ENCODE measurements at places on chromosomes 11 and 22.

GRCh38 chr11:40170078-40170477 lies 1289.4 kb downstream of the LRRC4C start:
- no peak for DNase-seq

DNA sequence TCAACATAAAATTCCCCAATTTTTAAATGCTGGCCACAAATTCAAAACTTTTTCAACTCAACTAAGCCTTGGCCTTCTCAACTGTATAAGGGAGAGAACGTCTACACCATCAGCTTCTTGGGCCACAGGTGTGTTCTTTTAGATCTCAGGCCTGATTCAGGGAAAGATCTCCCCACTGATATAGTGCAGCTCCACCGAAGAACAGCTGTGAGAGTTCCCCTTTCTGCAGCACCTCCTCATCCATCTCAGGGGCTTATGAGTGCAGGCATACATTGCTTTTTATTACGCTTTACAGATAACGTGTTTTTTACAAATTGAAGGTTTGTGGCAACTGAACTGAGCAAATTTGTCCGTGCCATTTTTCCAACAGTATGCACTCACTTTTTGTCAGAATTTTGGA lies 8.0 kb upstream of the CD82 start:
- no peak for DNase-seq

- DNase-seq = no peak
These were observed 105.8 kb upstream of the LDLRAD3 start for GRCh38 chr11:35838071-35838470.

GRCh38 chr11:82865841-82866240 lies 34.4 kb downstream of the PRCP start:
- DNase-seq = no peak

DNA sequence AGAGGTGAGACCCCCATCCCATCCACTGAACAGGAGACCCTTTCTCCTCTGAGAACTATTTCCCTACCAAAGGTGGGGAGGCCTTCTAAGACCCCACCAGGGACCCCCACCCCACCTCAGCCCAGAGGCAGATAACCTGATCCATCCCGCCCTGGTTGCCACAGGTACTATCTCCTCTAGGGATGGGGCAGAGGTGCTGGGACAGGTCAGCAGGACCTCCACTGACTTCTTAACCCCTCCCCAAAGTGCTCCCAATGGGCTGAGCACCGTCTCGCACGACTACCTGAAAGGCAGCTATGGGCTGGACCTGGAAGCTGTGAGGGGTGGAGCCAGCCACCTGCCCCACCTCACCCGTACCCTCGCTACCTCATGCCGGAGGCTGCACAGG lies 4.3 kb downstream of the INPPL1 start:
- no peak for DNase-seq

DNA sequence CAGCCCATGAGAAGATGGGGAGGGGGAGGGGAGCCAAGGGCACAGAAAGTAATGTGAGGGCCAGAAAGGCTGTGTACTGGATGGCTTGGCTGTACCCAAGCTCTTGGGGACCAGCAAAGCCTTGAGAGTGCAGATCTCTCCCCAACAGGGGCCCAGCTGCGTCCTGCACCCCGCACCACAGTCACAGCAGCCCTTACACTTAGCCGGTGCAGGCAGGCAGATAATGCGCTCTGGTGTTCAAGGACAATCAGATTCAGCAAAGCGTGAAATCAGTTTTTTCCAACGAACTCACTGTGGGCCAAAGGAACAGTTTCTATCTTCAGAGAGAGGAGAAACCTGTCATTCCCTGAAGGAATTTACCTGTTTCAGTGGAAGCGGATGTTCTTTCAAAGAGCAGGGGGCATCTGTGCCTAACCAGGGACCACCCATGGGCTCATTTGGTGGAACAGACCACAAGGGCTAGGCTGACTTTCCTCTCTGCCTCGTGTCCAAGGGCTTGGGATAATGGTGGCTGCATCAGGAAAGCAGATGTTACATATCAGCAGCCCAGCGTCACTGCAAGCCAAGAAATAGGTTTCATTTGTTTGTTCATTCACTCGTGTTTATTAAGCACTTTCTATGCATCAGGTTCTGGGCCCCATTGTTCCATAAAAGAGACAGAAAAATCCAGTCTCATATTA lies 81.2 kb upstream of the SPON1 start:
- no peak for DNase-seq

GRCh38 chr11:126340960-126341606 lies 14.4 kb upstream of the ST3GAL4 start:
- DNase-seq = no peak

DNA sequence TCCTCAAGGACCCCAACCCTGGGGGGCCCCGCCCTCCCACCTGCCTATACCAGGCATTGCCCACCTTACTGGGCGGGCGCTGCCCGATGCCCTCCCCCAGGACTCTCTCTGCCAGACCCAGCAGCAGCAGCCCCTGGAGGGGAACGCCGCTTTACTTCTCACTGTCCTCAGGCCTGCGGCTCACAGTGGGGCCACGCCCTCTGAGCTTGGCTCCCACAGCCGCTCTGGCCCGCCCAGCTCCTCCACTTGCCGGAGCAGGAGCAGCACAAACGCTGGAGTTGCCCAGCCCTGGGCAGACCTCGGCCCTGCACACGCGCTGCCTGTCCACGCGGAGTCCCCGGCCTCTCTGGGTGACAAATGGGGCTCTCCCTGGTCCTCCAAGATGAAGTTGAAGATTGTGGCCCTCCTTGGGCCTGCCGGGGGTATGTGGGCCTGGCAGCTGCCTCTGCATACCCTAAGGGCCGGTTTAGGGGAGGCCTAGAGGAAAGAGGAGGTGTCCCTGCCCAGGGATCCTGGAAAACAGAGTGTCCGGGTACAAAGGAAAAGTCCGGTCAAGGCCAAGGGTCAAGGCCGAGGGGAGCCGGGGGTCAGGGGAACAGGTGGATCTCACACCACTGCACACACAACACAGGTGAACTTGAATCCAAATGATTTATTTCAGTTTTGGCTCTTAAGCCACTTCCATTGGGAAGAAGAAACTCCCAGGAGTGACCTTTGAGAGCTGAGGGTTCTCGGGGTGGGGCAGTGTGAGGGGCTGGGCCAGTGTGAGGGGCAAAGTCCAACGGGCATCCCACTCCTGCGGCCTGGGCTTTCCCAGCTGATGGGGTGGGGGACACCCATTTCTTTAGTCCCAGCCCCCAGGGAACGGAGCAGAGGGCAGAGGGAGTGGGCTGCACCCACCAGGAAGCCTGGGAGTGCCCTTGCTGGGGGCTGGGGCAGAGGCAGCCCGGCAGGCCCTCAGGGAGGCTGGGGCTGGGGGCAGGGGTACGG lies 674 bp upstream of the BAIAP2L2 start:
- DNase-seq = no peak

DNA sequence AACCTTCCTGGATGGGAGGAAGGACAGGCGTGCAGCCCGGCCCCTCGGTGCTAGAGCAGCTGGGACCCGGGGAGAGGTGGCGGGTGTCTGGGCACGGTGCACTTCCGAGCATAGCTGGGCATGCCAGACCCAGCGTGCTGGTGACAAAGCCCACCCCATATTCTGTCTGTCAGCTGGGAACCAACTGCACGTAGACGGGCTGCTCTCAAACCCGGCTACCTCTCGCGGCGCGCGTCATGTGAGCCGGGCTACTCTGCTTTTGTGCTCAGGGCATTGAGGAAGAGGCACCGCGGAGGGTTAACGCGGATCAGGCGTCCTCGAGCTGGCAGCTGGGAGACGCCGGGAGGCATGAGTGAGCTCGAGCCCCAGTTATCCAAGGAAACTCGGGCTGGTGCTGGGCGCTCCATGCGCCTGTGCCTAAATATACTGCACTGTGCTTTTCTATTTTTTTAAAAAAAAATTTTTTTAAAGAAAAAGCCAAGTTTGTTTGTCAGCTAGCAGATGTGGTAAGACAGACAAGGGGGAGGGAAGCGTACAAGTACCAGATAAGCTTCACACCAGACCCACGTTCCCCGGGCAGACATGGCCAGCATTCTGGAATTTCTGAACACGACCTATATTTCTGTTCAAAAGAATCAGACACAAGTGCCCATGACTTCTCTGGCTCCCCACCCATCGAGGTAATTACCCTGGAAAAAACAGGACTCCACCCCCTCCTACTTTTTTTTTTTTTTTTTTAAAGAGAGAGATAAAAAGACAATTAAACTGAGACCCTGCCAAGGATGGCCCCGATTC lies 425.6 kb downstream of the SHANK2 start:
- no peak for DNase-seq

GRCh38 chr11:45141631-45142030 lies 4.8 kb upstream of the PRDM11 start:
- DNase-seq = no peak

DNA sequence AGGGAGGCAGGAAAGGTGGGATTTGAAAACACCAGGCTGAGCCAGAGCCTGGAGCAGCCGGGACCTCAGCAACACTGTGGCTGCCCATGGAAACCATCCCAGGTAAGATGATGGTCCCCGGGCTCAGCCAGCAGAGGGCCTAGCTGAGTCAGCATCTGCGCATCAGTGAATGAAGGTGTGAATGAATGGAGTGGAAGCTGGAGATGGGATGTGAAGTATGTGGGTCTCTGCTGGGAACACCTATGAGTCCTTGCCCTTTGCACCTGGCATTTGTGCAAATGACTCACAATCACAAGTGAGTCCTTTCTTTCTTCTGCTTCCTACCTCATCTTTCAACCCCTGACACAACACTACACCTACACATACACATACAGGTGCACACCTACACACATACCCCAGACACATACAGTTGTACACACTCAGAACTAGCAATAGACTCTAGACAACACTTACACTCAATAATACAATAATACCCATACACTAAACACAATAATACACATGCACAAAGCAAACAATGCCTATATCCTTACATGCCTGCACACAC lies 62.8 kb upstream of the PRDM11 start:
- DNase-seq = no peak

DNA sequence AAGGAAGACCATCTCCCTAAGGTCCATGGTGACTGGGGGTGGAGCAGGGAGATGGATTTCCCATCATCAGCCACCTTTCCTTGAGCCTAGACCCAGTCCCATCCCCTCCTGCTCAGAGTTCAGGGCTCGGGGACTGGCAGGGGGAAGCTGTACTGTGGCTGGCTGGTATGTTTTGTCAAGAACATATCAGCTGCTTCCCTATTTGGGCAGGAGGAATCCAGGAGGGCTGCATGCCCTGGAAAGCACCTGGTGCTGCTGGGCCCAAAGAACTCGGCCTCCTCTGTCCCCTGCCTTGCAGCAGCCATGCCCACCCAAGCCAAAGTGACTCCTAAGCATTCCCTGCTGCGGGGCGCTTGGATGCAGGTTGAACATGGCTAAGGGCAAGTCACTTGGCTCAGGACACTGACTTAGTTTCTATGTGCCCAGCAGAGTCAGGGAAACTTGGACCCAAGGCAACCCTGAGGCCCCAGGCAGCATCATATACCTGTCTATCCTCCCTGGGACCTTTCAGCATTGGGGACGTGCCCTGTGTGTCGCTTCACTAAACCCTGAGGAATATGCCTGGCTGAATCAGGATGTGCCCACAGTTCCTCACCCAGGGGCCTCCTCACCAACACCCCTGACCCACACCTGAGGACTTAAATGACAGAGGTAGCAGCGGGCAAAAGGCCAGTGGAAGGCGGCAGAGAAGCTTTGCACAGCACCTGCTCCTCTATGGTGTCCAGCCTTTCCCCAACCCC lies 43.1 kb downstream of the BUD13 start:
- no peak for DNase-seq

GRCh38 chr22:49566141-49566541 lies 261.5 kb downstream of the BRD1 start:
- DNase-seq = no peak

GRCh38 chr11:101803651-101804050 lies 111.2 kb upstream of the CEP126 start:
- DNase-seq = no peak

DNA sequence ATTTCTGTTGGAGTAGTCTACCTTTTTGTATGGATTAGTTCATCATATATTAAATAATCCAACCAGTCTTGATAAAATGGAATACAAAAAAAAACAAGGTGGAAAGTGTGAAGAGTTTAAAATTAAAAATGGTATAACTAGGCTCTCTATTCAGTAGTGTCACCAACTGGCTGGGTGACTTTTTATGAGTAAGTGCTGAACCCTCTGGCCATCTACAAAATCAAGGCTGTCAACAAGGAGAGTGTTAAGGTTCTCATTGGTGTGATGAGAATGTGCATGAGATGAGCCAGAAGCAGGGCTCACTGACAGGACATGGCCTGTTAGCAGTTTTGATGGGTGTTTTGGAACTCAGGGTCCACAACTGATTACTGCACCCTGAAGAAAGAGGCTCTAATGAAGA lies 343.2 kb downstream of the AASDHPPT start:
- no peak for DNase-seq

GRCh38 chr11:30206249-30206996 lies 24.4 kb upstream of the FSHB start:
- no peak for DNase-seq

DNA sequence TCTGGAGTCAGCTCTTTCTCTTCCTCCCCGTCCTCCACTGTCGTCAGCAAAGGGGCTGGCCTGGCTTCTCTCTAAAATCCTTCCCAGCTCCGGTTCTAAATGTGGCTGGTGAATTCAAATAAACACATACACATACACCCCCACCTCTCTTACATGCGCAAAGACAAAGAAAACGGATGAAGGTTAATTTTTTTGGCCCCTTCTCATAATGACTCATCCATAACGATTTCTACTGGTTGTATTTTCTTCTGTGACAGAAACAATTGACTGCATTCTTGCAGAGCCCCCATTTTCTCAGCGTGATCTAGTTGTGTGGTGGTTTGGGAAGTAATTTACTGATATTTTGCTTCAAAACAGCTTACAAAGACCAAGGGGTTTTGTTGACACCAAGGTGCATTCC lies 130.0 kb upstream of the NTM start:
- DNase-seq = no peak

Data from cortex of kidney (tissue), 1 donor.